Glomerular endothelial cell (primary cell): ENCODE measurements at places on chromosomes 6 and 20.

DNA sequence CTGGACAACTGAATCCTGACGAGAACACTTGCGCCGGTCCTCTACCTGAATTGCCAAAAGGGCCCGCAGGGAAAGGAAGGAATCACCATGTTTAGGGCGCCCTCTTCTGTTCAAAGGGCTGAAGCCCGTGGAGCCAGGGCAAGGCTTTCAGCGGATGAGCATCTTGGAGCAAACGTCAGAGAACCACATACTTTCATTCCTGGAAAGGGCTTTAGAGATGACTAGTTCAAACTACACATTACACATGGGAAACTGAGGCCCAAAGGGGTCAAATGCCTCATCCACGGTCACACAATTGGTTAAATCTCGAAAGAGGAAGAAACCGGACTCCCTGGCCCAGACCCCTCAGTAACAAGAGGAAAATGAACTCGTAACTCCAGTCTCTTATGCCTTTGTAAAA is 11.5 kb upstream of the ZNF133 start:
- DNase-seq: no peak

DNA sequence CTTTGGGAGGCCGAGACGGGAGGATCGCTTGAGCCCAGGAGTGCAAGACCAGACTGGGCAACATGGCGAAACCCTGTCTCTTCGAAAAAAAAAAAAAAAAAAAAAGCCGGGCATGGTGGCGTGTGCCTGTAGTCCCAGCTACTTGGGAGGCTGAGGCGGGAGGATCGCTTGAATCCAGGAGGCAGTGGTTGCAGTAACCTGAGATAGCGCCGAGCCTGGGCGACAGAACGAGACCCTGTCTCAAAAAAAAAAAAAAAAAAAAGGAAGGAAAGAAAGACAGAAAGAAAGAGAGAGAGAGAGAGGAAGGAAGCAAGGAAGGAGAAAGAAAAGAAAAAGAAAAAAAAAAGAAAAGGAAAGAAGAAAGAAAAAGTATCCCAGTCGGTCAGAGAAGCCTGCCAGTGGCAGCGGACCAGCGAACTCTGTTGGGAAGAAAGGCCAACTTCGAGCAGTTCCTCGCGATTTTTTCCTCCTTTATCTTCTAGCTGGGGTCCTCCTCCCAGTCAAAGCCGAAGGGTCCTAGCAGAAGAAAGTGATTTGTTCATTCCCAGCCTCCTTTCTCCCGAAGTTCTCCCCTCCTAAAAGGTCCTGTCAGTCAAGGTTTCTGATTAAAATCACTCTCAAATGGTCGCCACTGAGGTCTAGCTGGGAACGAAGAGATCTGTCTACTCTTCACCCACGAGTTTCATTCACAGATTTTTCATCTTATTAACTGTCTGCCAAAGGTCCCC is 2.4 kb upstream of the SYCP2L start:
- DNase-seq: no peak

DNA sequence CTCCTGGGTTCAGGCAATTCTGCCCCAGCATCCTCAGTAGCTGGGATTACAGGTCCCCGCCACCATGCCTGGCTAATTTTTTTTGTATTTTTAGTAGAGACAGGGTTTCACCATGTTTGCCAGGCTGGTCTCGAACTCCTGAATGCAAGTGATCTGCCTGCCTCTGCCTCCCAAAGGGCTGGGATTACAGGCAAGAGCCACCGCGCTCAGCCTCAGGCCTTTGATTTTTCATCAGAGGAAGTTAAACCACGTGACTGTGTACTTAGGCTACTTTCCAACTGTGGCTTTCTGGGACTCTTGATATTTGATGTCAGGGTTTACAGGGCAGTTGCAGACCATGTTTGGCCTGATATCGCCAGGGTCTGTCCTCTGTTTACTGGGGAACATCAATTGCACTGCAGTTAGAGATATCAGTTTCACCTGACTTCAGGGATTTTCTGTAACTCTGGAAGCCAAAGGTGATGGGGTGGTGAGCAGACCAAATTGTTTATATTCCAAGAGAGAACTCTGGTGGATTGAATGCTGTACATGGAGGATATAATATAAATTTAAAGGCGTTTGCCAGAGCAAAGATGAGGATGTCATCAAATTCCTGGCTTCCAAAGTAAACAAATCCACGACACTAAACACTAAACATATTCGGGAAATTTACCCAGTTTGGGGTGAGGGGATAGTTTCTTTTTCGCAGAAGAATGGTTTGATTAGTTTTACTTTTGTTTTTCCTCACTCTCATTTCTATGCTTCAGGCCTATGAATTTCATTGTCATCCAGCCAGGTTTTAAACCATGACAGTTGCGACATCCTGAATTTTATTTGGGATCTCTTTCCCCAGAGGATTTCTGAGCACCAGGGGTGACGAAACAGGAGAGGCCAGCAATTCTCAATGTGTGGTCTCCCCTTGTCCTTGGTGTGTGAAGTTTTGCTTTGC is 4.2 kb downstream of the PSMF1 start:
- DNase-seq: no peak

GRCh38 chr6:113855500-113856374 is 1.4 kb upstream of the MARCKS start:
- DNase-seq: no peak

- DNase-seq: no peak
Measured at GRCh38 chr6:143844006-143844405, 868 bp downstream of the LTV1 start.

GRCh38 chr6:24802271-24803059 is 3.7 kb upstream of the ARMH2 start:
- DNase-seq: no peak

DNA sequence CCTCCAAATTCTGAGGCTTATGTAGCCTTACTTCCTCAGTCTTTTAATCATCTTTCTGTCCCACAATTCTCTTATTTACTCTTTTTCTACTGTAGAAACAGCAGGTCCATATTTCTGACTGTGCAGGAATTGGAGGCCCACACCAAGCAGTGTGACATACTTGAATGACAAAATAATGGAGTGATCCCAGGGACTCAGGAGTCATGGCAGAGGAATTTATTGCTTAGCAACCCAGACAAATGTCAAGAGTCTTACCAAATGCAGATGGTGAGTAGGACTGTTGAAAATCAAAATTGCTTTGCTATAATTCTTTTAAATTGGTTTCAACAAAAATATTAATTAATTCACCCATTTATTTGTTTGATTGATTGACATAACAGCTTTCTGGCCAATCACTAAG is 59.9 kb downstream of the HTR1B start:
- no peak for DNase-seq
